ENCODE measurements at places on chromosomes 16 and 17.

DNA sequence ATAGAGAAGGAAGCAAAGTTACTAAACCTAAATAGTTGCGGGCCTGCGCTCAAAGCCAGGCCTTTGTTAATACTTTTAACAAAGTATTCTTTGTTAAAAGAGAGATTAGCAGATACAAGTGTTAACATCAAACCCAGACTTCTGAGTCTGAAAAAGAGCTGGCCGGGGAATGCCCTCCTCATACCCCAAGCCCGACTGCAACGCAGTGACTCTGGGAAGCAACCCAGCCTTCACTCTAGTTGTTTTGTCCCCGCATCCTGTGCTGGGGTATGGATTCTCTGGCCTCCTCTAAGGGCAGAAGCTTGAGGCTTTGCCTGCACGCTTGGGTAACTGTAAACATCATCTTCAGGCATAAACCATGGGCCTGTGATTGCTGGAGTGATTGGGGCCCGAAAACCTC lies 48.3 kb downstream of the ADCY7 start:
- DNase-seq: no peak

- DNase-seq: no peak
Observed at GRCh38 chr17:36864827-36865430, 72.3 kb upstream of the LHX1 start.

DNA sequence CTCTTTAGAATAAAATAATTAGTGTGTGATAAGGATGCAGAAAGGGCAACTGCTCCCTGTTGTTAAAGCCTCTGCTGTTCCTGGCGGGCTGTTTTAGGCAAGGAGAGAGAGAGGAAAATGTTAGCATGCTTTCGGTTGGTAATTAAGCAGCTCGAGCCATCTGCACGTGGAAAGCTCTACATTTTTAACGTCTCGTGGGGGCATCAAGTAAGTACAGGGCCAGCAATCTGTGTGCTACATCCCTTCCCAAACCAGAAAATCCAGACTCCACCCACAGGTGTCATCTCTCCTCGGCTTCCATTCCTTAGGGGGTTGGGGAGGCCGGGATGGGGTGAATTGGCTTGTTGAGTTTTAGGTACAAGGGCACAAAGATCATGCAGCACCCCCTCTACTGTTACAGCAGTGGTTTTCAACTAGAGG lies 62.4 kb upstream of the MARCHF10 start:
- peak; percentile 9 for DNase-seq

GRCh38 chr16:11972128-11972527 lies 4.4 kb upstream of the SNX29 start:
- DNase-seq: no peak

DNA sequence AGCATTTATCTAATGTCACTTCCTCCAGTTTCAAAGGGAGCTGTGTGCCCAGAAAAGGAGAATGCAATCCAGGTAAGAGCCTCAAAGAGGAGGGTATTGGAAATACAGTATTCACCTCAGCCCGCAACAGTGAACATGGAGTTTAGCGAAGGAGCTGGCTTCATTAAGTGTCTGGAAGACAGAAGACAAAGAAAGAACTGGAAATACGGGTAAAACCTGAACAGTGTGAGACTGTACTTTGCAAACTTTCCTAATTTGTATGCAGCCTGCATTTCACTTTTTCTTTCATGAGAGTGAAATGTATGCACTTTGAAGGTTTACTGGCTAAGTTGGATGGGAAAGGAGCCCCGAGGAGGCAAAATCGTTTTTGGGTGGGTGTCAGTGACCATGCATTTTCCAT lies 478.4 kb downstream of the HS3ST3B1 start:
- DNase-seq: no peak

GRCh38 chr16:86988920-86989696 lies 328.1 kb downstream of the C16orf95 start:
- no peak for DNase-seq

GRCh38 chr16:87017371-87018012 lies 299.7 kb downstream of the C16orf95 start:
- no peak for DNase-seq

- no peak for DNase-seq
Observed at GRCh38 chr16:89729863-89730593, 8.7 kb downstream of the ZNF276 start.

- DNase-seq: no peak
Observed at GRCh38 chr17:28020515-28020914, 22.0 kb upstream of the NLK start.

DNA sequence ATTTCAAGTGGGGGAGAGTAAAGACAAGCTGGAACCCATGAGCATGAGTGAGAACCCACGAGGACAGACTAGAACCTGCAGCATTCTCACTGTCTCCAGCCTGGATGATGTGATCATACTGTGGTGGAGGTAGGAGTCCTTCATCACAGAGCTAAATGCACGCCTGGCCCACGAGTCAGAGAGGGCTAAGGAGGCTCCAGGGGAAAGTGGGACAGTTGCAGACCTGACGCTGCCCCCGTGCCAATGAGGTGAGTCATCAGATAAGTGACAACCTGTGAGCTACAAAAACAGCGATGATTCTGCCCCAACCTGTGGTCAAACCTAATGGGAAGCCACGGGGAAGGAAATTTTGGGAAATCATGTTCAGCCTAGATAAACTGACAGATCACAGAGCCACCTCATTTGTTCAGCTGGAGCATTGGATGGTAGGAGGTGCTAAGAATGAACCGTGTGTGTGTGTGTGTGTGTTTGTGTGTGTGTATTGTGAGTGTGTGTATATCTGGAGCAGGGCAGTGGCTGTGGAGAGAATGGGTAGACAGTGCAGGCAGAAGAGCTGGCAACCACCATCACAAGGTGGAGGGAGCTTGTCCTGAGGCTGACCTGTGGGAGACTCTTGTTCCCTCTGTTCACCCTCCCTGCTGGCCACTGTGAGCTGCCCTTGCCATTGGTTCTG lies 131.8 kb downstream of the UTP18 start:
- DNase-seq: no peak

DNA sequence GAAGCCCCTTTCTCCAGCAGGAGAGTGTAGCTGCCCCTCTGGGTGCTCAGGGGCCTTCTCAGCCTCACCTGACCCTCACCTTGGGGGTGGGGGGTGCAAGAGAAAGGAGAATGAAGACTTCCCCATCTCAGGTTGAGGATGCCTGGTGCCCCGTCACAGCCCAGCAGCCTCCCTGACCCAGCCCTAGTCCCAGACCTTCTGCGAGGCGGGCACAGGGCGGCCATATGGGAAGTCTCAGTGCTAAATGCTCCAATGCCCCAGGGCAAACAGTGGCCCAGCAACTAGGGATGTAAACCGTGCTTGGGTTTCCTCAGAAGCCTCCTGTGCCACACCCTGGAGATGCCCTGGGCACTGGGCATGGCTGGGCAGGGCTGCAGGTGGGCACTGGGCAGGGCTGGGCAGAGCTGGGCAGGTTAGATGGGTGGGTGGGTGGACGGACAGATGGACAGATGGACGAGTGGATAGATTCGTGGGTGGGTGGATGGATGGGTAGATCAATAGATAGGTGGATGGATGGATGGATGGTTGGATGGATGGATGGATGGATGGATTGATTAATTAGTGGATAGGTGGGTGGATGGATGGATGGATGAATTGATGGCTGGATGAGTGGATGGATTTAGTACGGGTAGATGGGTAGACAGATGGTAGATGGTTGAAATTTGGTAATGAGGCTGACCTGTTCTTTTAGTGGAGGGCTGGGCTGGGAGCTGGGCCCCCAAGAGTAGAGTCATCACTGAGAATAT lies 16.8 kb downstream of the TPSD1 start:
- no peak for DNase-seq

DNA sequence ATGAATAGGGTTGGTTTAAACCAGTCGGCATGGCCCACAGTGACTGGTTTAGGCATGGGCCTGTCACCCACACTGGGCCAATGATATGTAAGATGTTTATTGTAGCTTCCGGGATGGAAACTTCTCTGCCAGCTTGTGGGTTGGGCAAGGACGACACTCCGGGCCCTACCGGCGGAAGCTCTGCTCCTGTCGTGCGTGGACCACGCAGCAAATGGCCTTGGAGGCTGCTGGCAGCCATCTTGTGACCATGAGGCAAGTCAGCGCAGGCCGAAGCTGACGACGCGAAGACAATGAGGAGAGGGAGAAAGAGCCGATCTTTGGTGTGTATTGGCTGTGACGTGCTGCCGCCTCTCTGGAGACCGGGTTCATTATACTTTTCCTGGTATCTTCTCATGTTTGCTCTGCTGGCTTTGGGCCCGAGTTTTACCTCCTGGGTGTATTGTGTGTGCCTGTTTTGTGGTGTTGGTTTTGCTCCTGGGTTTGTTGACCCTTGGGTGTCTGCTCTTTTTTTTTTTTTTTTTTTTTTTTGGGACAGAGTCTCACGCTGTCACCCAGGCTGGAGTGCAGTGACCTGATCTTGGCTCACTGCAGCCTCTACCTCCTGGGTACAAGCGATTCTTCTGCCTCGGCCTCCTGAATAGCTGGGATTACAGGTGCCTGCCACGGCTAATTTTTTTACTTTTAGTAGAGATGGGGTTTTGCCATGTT lies 15.4 kb downstream of the SLC25A10 start:
- DNase-seq: no peak

GRCh38 chr17:20179041-20179440 lies 169.9 kb downstream of the SPECC1 start:
- DNase-seq: no peak

GRCh38 chr17:75517297-75517865 lies 1.1 kb downstream of the TSEN54 start:
- DNase-seq: no peak
